Stimulated activated CD4-positive, alpha-beta T cell treated with anti-CD3 and anti-CD28 coated beads, Interleukin-1b, Interleukin-23, amount 100 ng/mL, for 1 hour (primary cell): ENCODE measurements at places on chromosomes 5 and 9.
A peak's percentile ranks its signal among the peaks of the same experiment; 100 is the strongest.

DNA sequence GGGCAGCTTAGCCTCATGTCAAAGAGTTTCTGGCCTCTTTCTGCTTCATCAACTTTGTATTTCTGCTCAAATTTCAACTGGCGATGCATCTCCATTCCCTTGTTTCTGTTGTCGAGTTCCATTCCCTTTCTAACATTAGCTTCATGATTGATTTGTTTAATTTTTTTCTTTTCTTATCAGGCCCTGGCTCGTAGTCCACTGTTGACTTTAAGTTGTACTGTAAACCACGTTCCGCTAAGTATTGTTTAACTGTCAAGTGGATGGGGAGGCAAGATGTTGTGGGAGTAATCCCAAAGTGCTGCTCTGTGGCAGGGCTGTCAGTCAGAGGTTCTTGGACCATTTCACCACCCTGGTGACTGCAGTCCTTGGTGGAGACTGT, 309.1 kb downstream of the PSAT1 start:
- DNase-seq, result no peak

- DNase-seq, result no peak
Observed at GRCh38 chr9:69877852-69878514, 57.4 kb downstream of the CFAP95 start.

DNA sequence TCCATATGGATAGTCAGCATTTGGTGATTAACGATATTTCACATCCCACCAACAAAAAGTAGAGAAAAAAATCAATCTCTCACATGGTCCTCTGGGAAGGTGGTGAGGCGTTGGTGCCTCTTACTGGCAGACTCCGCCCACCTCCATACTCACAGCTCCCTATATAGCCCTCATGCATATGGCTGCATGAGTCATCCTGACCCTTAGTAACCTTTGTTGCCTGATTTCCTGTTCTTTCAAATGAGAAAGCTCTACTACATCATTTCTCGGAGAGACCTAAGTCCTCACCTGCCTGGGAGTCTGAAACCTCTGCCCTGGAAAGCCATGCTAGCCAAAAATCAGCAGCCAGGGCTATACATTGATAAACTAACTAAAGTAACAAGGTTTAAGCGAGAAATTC, 33.3 kb upstream of the ABCA1 start:
- peak; percentile 3 for DNase-seq

DNA sequence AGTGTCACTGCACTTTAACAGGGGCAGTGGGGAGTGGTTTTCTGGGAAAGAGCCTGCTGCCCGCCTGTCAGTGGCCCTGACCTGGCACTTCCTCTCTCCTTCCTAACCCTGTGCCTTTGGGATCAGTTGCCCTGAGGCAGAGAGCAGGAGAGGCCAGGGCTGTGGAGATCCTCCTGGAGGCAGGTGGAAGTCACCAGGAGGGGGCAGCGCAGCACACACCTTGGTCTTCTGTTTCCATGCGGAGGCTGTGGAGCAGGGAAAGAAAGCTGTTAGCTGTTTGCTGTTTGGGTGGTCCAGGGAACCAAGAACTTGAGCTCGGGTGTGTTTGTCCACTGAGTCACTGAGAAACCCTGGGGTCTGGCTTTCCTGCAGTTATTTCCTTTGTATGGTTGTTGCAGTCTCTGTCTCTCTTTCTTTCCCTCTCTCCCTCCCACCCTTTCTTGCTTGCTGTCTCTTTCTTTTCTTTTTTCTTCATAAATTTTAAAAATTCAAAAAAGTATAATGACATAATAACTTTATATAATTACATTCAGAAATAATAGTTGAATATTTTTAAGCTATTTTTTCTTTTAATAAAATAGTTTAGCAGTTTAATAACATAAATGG, 28.1 kb downstream of the NTRK2 start:
- no peak for DNase-seq

- DNase-seq, result no peak
Observed at GRCh38 chr5:79273341-79273740, 37.4 kb downstream of the JMY start.

DNA sequence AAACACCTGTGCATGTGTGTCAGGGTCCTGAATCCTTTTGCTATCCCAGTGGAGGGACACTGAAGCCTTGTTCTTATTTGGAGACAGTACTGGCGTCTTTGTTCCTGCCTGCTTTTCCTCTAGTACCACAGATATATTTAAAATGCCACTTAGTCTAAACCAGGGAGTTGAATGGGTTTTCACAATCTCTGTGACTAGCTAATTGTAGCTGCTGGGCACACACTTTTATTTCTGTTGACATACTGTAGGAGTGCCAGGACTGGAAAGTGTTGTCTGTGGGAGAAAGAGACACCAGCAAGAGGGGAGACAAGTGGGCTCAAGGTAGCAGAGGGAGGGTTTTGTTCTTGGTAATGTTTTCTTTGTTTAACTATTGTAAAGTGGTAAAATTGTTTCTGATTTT, 174.0 kb upstream of the SV2C start:
- no peak for DNase-seq

- DNase-seq, result no peak
Observed at GRCh38 chr5:107696080-107696479, 25.3 kb upstream of the EFNA5 start.

DNA sequence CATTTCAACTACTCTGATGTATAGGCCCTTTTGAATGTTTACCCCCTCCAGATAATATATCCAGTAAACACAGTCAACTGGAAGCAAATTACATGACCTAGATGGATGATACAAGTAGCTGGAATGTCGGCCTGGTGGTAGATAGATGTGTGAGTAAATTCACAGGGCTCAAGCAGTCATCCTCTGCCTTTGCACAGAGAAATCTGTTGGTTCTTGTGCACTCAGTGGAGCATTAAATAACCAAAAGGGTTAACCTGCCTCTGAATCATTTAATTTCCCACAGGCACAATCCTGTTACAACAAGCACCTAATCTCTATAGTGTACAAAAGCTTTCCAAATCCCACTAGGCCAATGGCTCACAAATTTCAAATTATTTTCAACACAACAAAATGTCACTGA, 668.3 kb downstream of the DNAH5 start:
- DNase-seq, result no peak

DNA sequence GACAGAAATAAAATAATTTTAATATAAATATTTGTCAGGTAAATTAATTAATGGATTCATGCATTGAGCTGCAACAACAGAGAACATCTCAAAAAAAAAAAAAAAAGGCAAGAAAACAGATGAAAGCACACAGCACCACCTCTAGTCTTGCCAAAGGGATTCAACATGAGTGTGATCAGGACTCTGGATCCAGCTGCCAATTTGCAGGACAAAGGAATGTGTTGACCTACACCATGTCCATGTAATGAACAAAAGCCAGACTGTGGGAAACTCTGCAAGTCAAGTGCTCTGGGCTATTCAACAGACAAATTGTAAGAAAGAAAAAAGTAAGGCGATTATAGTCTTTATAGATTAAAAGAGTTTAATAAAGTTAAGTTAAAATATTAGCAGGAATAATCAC, 769.3 kb downstream of the TLR4 start:
- DNase-seq, result no peak

DNA sequence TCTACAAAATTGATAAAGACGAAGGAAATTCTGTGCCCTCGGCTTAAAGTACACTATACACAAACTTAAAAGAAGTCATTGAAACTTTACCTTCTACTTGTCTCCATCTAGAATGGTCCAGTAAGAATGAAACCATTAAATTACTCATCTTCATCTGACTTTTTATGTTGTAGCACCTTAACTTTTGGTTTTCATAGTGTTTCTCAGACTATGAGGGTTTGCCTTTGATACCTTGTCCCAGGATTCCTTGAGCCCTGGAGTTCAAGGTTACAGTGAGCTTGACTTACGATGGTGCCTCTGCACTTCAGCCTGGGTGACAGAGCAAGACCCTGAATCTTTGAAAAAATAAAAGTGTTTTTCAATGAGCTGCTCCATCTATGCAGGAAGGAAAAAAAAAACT, 132.2 kb downstream of the CDC42SE2 start:
- no peak for DNase-seq

GRCh38 chr9:107024193-107024592, 161.2 kb downstream of the ZNF462 start:
- DNase-seq, result no peak

DNA sequence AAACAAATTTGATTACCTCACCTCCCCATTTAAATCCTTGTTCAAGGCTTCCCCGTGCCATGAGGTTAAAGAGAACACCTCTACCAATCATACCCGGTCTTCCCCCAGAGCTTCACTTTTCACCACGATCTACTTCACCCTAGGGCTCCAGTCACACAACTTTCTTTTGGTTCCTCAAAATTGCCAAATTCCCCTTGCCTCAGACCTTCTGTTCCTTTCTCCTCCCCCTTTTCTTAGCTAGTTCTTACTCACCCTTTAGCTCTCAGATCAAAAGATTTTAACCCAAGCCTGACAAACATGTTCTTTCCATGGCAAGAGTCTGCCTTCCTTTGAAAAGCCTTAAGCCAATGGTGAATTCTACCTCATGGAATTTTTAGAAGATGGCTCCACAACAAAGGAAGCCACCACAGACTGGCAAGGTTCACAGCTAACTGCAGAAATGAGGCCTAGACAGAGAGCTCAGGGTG, 56.7 kb downstream of the MAPKAP1 start:
- no peak for DNase-seq

- DNase-seq, result no peak
Observed at GRCh38 chr5:86885489-86886230, 267.9 kb downstream of the COX7C start.

DNA sequence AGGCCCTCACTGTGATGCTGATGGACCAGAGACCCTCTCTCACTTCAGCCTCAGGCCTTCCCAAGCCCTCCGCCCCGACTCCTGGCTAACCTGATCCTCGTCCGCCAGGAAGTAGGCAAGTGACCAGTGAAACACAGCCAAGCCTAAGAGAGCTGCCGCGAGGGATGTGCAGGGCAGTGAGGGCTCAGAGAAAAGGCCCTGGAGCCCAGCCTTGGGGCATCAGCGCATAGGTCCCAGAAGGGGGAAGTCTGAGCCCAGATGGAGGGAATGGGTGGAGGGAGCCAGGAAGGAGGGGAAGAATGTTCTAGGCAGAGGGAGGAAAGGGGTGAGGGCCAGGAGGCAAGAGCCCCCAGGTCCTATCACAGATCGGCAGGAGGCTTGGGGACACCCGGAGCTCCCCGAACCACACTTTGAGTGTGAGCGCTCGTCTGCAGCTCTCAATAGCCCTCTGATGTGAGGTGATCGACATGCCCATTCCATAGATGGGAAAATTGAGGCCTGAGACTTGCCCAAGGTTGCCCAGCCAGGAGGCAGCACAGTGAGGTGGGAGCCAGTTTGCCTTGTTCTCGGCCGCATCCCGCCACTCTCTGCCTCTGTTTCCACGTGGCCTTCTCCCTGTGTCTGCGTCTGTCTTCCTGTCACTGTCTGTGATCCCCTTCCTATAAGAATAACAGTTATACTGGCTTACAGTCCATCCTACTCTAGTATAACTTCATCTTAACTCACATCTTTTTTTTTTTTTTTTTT, 20.2 kb downstream of the PLPP7 start:
- DNase-seq, result no peak

DNA sequence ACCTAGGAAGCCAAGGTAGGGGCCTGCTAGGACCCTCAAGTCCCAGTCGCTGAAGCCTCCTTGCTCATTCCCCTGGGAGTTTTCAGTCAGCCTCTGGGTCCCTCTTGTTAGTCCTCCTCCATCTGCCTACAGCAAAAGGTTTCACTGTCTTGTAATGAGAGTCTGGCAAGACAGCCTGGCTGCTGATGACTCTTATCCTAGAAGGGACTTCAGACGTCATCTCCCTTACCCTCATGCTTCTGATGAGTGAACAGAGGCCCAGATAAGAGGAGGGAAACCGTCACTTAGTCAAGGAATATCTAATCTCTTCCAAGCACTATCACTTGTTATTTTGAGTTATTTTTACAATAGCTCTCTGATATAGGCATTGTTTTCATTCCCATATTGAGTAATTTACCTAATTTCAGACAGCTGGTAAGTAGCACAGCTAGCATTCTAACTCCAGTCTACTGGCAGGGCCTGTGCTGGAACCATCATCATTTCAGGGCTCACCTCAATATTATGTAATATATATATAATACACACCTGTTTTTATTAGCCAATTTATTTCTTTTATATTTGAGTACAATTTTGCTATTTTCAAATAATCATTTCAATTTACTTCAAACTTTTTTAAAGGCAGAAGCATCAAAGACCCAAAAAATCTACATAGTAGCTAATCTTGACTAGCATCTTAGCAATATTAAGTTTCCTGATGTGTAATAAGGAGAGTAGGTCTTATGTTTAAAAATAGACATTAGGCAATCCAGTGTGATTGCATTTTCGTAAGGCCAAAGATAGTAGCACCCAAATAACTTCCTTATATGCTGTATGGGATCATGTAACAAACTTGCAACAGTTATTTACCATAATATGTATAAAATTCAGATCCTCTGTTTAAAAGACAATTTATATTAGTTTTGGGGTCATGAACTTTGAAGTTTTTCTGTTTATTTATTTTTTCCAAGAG, 7.9 kb downstream of the CMYA5 start:
- no peak for DNase-seq

GRCh38 chr9:69066955-69067354, 31.4 kb downstream of the FXN start:
- no peak for DNase-seq

GRCh38 chr5:73663161-73663859, 37.3 kb downstream of the ARHGEF28 start:
- no peak for DNase-seq

- DNase-seq, result no peak
Observed at GRCh38 chr5:149860801-149861322, 83.7 kb downstream of the PDE6A start.

GRCh38 chr5:37723162-37723961, 116.5 kb downstream of the GDNF start:
- DNase-seq, result no peak

DNA sequence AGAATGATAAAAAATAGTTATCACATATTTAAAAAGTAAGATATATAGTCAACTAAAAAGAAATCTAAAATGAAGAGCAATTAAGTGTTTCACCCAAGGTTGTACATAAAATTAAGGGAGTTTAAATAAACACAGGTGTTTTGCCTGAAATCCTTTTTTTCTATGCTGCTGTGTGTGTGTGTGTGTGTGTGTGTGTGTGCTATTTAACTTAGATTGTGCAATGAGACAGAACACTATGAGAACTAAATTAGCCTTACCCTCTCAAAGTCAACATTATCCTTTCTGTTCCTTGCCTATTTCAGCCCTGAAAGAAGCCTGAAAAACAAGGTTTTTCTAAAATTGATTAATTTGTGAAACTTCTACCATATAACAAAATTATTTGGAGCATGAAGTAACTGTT, 516.2 kb downstream of the ELAVL2 start:
- no peak for DNase-seq

GRCh38 chr9:86238861-86239770, 20.3 kb downstream of the C9orf153 start:
- DNase-seq, result no peak

DNA sequence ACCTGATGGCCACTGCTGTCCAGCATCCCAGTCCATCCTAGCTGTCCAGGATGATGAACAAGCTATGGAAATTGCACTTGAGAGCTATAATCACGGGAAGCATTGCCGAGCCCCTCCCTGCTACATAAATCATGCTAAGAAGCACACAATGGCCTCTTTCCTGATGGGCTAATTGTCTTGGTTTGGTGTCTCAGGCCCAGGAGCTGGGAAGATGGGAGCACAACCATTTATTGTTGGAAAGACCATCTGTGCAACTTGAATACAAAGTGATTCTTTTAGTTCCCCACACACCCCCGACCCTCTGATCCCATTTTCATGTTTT, 80.4 kb downstream of the RGS3 start:
- DNase-seq, result no peak

- no peak for DNase-seq
Observed at GRCh38 chr5:174601946-174602345, 122.4 kb upstream of the MSX2 start.

- DNase-seq, result no peak
Observed at GRCh38 chr5:1883925-1884677, 1.4 kb upstream of the IRX4 start.
